G401 (cell line): ENCODE measurements at places on chromosomes 5 and 9.

GRCh38 chr9:136328622-136329041, 1.3 kb downstream of the GPSM1 start:
- peak; percentile 45 for DNase-seq

GRCh38 chr5:41892031-41892430, 12.1 kb upstream of the RIMOC1 start:
- DNase-seq, result no peak

- DNase-seq, result no peak
Observed at GRCh38 chr5:139636975-139637408, 11.2 kb upstream of the CXXC5 start.

DNA sequence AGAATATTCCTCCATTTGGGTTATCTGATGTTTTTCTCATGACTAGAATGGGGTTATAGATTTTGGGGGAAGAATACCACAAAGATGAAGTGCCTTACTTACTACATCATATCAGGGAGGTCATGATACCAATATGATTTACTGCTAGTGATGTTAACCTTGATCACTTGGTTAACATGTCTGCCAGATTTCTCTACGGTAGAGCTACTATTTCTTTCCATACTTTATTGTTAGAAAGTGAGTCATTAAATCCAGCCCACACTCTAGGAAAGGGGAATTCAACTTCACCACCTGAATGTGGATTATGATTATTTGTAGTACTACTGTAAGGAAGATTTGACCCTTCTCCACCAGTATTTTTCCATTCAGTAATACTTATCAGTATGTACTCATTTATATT, 64.7 kb downstream of the UBE2R2 start:
- no peak for DNase-seq

DNA sequence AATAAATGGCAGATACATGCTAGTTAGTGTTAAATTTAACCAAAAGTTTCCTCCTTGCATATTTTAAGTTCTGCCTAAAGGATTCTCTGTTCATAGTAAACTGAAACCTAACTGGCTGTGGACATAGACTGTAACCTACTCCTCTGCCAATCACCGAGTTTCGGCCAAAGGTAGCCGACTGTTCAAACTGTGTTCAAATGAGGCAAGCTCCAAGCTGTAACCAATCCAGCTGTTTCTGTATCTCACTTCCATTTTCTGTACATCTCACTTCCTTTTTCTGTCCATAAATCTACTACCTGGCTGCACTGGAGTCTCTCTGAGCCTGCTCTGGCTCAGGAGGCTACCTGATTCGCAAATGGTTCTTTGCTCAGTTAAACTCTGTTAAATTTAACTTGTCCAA, 44.1 kb downstream of the KCNV2 start:
- DNase-seq, result no peak

GRCh38 chr5:56735849-56736641, 79.3 kb upstream of the MAP3K1 start:
- DNase-seq, result peak; percentile 30

DNA sequence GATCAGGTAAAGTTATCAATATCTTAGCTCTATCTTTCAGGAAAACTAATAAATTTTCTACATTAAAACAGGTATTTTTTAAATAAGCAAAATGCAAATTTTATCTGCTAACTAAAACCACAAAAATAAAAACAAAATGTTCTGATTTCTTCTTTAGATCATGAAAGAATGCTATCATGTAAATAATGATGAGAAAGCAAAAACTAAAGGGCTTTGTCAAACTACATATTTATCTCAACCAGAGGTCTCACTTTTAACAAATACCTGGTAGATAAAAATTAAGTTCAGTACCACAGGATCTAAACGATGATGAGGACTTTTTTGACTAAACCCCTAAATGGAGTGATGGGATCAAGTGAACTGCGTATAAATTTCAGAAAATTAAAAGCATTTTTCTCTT, 50.5 kb downstream of the MLANA start:
- no peak for DNase-seq
